ENCODE measurements at places on chromosomes 4 and X.

DNA sequence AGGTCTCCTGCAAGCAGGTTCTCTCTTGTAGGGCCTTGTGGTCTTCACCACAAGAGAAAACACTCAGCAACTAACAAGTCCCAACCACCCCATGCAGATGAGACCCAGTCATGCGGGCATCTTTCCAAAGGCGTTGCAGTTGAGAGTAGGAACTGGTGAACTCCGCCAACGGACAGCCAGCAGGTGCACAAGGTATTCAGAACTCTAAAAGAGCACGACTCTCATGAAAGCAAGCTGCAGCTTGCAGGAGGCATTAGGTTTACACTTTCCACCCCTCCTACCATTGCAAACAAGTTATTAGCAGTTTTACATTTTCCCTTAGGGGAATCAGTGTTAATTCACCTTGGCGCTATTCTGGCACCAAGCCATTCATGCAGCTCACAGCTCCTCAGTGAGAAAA, 173.4 kb upstream of the KIT start:
- no peak for DNase-seq

DNA sequence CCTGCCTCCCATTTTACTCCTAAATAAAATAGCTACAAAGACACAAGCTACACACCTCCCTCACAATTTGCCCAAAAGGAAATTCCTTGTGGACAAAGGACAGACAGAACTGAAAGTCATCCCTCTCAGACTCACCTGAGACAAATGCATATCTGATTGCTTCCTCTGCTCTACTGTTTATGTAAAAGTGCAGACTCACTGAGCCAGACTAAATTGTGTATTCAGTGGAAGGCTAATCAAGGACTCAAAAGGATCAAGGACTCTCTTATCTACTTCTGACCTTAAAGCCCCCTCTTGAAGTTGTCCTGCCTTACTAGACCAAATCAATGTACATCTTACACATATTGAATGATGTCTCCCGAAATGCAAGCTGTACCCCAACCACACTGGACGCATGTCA, 3.9 kb downstream of the PDCL2 start:
- DNase-seq, result no peak

DNA sequence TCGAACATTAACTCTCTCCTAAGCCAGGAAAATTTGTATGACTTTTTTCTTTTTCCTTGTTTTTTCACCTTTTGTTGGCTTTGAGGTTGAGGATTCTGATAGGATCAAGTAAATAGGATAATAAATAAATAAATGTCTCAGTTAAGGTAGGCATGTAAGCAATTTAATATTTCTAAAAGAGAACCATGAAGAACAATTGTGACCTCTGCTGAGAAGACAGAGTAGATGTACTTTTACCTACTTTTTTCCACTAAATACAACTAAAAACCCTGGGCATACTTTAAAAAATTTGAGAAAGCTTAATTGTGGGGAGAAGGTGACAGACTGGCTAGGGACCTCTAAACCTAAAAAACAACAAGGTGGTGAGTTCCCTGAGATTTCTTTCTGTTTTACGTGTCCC, 31.6 kb upstream of the CLNK start:
- DNase-seq, result no peak

DNA sequence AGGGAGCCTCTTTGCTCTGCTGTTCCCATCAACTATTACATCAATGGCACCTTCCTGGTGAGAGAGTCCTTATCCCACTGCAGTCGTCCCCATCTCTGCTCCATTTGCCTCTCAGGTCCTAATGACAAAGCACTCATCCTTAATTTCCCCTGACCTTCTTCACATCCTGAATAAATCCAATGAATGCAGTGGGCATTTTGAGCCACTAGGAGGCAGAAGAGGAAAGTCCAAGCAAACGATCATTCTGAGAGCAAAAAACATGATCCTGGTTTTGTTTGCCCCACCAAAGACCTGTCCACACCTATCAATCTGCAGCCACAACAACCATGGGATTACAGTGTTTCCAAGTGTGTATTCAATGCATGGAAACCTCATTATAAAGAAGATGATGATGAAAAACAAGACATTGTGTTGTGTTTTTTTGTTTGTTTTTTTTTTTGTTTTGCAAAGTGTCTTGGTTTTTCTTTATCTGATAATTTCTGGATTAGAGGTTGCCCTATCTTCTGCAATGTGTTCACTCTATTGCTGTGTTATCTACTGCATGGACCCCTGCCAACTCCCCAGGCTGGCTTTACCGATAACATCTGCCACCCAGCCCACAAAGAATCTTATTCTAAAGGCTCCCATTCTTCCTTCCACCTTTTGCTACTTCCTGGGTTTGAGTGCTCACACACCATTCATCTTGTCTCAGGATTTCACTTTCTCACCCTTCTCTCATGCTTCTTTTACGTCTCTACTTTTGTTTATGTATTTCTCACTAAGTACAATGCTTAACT, 207.2 kb downstream of the NLGN4X start:
- DNase-seq, result no peak

All from bone marrow (tissue), 2 donors.